Activated CD4-positive, alpha-beta T cell treated with anti-CD3 and anti-CD28 coated beads, Interleukin-2, amount 50 U/mL, for 48 hours (primary cell): ENCODE measurements at places on chromosomes 2 and 18.

GRCh38 chr2:45224321-45224992 is 215.2 kb upstream of the SIX2 start:
- no peak for DNase-seq

DNA sequence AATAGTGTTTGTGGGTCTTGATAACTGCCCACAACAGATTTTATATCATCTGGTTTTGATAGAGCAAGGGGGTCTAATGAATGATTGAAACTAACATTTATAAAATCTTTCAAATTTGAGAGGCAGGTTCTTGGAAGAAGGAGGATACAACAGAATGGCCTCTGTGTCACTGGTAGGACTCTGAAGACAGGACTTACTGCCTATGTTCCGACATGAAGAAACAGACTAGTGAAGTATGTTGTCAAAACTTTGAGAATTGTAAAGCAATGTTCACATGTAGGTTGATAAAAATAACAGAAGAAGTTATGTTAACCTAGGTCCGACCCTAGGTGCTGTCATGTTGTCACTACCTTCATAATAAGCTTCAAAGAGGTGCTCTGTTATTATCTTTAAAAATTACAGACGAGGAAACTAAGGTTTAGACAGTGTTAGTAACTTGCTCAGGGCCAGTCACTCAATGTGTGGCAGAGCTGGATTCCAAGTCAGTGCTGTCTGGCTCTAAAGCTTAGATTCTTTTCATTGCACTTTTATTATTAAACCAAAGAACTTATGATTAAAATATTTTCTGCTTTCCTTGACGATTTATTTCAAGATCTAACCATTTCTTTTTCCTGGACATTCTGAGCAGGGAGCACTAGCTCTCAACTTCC is 146.2 kb downstream of the RPIA start:
- DNase-seq = no peak

DNA sequence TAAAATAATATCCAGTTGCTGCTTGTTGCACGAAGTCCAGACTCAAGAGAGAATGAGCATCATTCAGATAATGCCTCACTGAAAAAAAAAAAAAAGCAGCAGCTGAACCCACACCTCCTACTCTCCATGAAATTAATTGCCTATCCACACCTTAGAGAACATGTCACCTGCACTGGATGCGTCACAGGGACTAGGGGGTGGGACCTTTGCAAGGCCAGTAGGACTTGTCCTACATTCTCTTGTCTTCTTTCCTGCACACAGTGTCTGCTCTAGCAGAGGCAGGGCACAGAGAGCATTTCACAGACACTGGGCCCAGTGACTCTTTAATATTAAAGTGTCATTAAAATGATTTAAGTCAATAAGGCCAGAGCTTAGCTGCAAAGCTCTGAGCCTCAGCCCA is at the start of gene ABCA12:
Gene ABCA12, minus strand, starts transcription at position 148 of the 400 bp plus-strand sequence. CDS start 418 bp downstream, outside the sequence.
- no peak for DNase-seq

DNA sequence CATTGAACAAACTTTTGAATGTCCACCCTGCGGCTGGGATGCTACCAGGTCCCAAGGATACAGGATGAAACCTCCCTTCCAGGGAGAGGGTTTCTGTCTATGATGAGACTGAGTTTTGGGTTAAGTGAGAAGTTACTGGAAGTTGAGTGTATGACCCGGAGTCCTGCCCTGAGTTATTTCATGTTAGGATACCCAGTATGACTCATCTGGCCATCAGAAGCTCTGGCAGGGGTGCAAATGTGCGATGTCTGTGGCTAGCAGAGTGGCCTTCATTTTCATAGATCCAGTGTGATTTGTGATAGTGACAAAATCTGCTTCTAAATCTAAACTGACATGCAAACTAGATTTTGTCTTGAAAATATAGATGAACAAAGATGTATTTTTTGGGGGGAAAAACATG is 55.3 kb downstream of the KCTD1 start:
- DNase-seq = no peak

GRCh38 chr2:12119841-12120240 is 373.4 kb downstream of the LPIN1 start:
- DNase-seq = no peak

DNA sequence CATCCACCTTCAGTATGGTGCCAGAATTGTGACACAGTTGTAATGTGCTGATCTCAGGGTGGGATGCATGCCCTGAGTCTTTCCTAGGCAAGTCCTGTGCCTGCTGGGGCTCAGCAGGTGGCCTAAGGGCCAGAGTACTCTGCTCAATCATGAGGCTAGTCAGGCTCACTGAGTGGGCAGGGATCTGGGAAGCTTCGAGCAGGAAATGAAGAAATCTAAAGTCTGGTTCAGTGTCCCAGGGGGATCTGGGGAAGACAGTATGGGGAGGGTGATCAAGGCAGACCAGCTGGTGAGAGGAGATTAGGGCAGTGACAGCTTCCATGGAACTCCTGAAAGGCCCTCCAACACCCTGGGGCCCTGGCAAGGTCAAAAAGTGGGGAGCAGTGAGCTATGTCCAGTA is 8.9 kb upstream of the ANKRD29 start:
- no peak for DNase-seq

DNA sequence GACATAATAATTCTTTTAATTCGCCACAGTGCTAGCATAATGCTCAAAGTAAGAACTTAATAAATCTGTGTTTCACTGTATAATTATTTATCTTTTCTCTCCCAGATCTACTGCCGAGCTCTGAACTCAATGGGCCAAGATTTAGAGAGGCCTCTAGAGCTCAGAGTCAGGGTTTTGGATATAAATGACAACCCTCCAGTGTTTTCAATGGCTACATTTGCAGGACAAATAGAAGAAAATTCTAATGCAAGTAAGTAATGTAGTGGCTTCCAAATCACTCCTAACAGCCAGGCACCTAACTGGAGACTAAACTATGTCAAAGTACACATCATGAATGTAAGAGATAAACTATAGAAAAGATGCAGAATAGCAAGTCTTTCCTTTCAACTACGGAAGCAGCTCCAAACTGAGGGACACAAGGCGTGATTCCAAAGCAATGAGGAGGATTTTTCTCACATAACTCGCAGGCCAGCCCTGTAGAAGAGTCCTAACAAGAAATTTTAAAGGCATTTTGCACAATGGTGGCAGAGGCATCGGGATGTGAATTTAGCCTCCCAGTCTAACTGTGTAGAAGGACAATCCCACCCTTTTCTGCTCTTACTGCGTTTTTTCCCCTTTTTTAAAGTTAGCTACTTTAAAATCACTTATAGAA is 12.0 kb downstream of the DSG1 start:
- no peak for DNase-seq

DNA sequence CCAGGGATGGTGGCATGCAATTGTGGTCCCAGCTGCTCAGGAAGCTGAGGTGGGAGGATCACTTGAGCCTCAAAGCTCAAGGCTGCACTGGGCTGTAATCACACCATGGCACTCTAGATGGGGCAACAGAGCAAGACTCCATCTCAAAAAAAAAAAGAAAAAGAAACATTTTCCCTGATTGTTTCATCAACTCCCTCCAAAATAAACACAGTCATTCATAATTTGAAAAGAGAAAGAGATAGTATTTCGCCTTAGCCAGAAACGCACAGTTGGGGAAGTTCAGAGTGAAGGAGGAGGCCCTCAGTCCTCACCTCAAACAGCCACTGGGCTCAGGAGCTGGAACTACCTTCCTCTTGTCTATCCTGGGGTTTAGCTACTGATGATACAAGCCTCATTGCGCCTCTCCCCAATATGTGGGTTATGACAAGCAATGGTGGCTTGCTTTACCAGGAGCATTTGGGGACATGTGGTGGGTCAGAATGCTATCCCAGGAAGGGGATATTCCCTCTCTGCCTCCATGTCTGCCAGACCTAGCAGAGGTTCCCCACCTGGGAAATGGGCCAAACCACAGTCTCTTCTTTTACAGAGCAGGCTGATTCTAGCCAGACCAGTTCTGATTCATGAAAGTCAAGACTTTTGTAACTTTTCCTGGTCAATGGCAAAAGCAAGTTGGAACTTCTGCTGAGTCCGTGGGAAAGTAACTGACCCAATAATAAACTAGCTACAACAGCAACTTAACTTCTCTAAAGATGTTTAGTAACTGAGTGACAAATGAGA is 22.2 kb upstream of the TMEM87B start:
- no peak for DNase-seq

GRCh38 chr2:108884619-108885018 is 98.0 kb downstream of the CCDC138 start:
- no peak for DNase-seq

DNA sequence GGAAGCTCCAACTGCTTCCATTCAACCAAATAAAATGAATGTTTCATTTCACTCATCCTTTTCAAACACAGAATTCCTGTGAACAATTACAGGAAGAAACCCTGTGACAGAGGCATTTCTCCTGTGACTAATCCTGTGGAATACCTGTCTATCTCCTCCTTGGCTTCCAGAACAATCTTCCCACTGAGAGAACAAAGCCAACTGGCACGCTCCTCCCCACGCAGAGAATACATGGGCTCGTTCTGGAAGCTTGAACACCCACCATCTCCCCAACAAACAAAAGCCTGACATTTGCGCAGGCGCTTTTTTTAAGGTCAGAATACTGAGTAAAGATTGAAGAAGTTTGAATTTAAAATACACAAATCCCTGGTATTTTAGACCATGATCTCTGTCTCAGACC is 104.7 kb upstream of the SLC66A3 start:
- no peak for DNase-seq

- DNase-seq = no peak
Observed at GRCh38 chr2:166057370-166058164, 70.3 kb downstream of the SCN1A start.

DNA sequence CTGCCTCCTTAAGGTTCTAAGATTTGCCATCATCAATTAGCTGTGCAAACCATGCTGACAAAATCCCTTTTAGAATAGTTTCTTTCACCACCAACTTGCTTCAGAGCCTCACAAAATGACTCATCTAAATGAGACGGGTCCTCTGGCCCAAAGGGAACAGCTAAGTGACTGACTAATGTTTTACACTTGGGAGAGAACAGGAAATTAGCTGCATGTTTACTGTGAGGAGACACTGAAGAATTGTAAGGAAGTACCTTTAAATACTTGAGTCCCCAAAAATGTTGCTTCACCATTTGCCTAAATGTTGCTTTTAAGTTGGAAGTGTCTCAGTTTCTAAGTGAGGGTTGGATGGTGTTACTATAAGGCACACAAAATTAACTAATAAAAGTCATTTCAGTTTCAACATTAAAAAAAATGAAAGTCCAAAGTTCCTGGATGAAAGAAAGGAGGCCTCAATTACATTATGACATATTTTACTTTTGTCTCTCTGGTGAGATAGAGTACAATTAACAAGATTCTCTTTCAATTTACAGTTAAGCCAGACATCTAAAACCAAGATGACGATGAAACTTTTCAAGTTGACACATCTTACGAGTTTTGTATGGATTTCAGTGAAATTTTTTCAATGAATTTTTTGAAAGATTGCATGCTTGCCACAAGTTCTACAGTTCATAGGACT is 229.1 kb upstream of the FN1 start:
- no peak for DNase-seq

DNA sequence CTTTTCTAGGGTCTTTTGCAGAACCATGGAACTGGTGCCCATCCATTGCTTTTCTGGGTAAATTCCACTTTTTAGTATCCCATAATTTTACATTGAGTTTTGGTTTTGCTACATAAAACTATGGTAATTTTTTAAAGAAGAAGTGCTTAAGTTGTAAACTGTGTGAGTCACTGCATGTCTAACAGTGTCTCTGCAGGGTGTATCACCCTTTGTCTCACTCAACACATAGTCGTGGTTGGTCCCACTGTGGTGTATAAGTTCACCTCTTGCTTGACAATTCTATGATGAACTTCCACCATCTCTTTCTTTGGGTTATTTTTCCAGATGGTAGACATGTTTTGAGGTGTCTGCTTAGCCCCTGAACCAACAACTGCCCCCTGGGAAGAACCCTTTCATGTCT is 10.5 kb downstream of the SCTR start:
- no peak for DNase-seq

DNA sequence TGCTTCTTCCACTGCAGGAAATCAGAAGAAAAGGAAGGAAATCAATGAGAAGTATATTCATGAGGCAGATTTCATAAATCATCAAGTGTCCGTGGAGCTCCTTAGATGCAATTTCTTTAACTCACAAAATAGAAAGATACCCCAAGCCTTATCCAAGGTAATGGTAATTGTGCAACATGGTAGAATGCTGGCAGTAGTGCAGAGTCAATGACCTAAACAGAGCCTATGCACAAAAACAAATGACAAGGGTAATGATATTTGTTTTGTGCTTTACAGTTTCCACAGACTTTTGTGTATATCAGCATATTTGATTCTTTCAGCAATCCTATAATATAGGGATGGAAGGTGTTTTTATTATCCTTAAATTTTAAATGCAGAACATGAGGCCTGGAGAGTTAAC is 102.7 kb downstream of the SETBP1 start:
- DNase-seq = no peak

- DNase-seq = no peak
Observed at GRCh38 chr2:16882706-16883105, 217.1 kb upstream of the CYRIA start.

DNA sequence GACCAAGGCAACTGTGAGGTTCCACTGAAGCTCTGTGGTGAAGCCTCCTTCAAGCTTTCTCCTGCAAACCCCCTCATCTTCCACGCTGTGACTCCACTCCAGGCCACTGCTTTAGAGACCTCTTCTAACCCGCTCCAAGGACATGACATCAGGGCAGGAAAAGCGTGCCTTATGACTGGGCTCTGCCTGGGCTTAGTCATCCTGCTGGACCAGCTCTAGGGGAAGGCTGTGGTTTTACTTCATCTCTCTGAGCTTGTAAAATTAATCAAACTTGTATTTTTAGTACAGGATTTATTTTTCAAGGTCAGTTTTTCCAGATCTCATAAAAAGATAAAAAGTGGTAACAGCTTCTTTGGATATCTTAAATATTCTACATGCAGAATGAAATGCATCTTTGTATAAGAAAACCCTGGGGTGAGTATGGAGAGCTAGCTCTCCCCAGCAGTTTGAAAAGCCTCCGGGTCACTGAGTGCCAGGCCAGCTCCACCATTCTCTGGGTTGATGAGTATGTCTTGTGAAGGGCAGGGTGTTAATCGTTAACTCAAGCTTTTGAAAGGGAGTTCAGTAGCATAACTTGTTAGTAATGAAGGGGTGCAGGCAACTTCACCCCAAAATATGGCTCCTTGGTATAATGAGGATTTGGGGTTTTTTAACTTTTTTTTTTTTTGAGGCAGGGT is 33.1 kb upstream of the YPEL5 start:
- DNase-seq = no peak

DNA sequence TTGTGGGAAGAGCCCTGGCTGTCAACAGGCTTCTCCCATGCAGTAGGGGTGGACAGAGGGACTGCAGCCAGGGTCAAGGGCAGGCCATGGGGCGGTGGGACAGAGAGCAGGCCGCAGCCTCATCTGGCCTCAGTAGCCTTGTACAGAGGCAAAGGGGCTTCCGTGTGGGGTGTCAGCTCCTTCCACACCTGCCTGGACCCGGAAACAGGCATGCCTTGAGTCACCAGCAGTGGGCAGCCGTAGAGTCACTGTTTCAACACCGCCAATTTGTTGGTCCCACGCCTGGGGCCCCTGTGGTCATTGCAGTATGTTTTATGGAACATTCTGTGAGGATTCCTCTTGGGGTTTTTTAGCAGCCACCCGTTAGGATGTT is 173.0 kb downstream of the SMAD7 start:
- DNase-seq = no peak
